ENCODE measurements at places on chromosomes 1 and 21.

DNA sequence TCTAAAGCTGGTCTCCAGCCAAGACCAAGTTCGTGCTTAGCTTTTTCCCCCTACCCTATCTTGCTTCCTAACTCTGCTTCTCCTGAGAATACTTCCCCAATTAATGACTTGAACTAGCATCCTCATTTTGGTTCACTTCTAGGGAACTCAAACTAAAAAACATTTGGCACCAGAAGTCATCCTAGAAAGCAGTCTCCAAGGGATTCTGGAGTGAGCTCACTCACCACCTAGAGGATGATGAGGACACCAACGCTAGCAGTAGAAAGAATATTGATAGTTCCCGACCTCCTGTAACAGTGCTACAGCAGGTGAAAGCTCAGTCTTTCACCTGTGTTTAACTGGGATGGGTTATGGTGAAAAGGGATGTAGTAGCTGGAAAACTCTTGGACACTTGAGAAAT, 4.7 kb upstream of the PSMB2 start:
- no peak for DNase-seq

DNA sequence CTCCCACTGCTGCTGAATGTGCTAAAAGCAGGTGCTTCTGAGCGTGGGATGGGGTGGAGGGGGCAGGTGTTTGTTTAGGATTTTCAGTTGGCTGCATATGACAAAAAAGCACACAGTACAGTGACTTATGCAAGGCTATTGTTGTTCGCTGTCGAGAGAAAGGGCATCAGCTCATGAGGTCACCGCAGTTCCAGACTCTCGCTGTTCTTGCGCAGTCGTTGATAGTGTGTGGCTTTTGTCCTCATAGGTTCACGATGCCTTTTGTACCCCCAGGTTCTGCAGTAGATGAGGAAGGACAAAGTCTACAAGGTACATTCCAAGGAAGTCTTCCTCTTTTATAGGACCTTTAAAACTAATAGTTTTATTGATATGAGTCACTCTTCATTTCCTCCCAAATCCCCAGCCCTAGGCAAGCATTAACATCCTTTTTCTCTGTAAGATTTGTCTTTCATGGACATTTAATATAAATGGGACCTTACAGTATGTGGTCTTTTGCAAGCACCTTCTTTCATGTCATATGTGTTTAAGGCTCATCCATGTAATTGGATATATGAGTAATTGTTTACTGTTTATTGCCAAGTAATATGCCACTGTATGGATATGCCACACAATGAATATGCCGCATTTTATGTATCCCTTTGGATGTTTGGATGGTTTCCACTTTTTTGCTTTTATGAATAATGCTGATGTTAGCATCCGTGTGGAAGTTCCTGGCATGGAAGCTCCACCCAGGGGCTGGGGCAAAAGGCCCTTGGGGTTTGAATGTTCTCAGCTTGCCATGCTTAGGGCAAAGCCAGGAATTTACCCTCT, 14.5 kb upstream of the NLRP3 start:
- no peak for DNase-seq

GRCh38 chr1:210298936-210299335, 29.8 kb upstream of the HHAT start:
- DNase-seq = no peak

DNA sequence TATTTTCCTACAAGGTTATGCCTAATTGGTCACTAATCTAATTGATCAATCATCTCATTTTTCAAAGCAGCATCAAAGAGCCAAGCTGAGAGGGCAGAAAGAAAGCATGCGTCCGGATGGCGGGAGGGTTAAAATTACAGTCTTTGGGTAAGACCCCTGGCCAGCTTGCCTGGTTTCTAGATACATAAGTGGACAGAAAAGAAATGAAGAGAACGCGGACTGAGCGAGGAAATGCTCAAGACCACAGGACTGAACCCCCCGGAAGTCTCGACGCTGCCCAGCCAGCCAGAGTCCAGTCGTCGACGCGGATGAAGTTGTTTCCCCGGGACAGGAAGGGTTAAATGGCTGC, 297.2 kb downstream of the OMA1 start:
- DNase-seq = no peak

GRCh38 chr1:65064981-65065380, 83.0 kb upstream of the AK4 start:
- DNase-seq = no peak

- no peak for DNase-seq
Observed at GRCh38 chr21:44718571-44718970, 7.2 kb upstream of the TSPEAR start.

- DNase-seq = no peak
Observed at GRCh38 chr1:74748960-74749359, 16.0 kb downstream of the TYW3 start.

GRCh38 chr1:212959266-212960220, 9.2 kb downstream of the VASH2 start:
- no peak for DNase-seq

DNA sequence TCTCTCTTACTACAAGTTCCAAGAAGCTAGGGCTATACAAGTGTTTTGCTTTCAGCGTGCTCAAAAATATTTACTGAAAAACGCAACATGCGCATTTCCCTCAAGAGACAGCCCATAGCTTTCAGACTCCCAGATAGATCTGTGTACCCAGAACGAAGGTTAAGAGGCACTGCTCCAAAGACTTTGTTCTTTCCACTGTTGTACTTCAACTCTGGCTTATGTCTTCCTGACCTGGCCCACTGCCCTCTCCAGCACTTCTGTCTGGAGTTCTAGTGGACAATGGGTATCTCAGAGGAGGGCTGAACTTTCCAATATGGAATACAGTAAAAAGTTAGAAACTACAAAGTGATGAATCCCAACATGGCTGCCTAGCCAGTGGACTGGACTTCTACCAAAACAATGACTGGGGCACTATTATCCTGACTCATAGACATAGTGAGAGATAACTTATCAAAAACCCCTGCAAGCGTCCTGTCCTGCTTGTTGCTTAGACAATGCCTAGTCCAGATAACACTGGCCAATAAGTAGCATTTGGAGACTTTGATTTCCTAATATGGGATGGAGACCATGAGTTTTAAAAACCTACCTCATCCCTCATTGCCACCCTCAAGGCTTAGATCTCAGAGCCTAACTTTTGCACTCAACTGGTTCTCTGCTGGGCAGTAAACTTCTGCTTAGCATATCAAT, 8.8 kb upstream of the ADAR start:
- DNase-seq = no peak

- no peak for DNase-seq
Observed at GRCh38 chr1:212179394-212180076, 105.7 kb upstream of the PPP2R5A start.

DNA sequence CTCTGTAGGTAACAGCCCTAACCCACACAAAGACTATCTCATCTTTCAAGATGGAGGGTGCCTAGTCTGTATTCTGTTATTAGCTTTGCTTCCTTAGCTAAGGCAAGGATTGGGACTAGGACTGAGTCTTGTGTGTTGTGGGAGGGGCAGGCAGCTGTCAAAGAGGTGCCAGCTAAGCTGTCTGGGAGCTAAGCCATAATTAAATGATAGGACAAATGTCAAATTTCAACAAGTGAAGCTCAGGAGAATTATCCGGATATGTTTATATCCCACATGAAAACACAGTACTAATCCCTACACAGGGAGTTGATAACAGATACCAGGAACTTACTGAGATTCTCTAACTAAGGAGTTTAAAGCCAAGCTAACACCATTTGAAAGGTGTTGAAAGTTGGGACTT, 70.5 kb upstream of the NGF start:
- no peak for DNase-seq

GRCh38 chr1:214685906-214686305, 82.9 kb downstream of the CENPF start:
- DNase-seq = no peak

DNA sequence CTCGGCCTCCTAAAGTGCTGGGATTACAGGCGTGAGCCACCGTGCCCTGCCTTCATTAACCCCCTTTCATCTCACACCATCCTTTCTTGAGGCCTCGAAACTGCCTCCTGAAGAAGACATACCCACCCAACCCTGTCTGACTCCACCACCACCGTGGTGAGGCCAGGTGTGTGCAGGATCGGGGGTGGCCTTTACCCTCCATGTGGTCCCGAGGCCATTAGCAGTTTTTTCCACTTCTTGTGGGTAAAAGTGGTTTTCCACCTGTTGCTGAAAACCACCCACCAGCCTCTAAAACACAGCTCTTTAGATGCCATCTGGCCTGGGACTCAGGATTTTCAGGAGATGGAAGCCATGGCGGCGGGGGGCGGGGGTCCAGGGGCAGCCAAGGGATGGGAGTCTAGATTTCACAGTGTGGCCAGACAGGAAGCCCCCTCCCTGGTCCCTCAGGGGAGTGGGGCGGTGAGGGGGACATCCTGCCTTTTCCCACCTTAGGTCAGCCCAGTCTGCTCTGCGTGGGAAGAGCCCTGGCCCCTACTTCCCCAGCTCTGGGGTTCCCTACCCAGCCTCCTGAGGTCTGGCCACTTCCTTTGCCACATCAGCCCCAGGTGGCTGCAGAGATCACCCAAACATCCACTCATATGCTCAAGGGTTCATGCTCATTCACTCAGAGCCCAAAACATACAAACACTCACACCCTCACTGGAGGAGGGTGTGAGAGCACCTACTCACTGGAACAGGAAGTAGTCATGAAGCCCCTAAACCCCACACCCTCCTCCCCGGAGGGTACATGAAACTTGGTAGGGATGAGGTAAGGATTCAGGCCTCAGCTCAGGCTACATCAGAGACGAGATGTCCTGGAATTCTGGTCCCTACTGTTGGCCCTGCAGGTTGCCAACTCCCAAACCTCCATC, 2.3 kb downstream of the FGR start:
- no peak for DNase-seq

GRCh38 chr21:43306911-43307676, 119.8 kb downstream of the SIK1 start:
- DNase-seq = no peak

DNA sequence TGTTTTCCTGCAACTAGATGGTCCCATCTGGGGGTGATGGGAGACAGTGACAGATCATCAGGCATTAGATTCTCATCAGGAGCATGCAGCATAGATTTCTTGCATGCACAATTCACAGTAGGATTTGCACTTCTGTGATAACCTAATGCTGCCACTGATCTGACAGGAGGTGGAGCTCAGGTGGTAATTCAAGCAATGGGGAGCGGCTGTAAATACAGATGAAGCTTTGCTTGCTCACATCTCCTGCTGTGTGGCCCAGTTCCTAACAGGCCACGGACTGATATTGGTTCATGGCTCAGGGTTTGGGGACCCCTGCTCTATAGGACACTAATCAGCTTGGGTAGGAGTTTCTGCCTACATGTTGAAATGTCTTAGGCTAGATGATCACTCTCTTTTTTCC, 320.0 kb downstream of the PRDM2 start:
- DNase-seq = no peak

GRCh38 chr21:45029298-45029947, 45.0 kb upstream of the ADARB1 start:
- no peak for DNase-seq

DNA sequence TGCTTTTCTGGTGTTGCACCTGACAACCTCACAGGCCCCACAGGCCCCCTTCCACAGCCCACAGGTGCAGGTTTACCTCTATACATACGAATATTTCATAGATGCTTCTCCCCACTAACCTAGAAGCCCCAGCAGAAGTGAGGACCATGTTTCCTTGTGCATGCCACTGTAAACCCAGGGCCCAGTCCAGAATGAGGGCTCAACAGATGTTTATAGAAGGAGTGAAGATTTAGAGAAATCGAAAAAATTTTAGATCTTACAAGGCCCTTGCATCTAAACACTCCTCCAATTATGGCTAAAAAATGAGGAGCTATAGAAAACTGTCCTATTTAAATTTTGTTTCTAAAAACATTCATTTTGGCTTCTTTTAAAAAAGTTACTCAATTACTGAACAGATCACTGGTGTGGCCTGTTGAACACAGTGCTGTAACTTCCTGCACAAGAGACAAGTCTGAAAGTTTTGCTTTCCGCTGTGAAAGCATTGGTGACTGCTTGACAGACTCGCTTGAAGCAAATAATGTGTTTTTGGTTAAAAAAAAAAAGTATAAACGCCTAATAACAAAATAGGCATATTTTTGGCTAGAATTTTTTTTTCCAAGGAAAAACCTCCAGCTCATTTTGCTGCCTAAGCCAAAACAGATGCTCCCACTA, 1.2 kb downstream of the ABCB10 start:
- DNase-seq = no peak

- DNase-seq = no peak
Observed at GRCh38 chr1:106435269-106435668, 621.2 kb upstream of the PRMT6 start.

DNA sequence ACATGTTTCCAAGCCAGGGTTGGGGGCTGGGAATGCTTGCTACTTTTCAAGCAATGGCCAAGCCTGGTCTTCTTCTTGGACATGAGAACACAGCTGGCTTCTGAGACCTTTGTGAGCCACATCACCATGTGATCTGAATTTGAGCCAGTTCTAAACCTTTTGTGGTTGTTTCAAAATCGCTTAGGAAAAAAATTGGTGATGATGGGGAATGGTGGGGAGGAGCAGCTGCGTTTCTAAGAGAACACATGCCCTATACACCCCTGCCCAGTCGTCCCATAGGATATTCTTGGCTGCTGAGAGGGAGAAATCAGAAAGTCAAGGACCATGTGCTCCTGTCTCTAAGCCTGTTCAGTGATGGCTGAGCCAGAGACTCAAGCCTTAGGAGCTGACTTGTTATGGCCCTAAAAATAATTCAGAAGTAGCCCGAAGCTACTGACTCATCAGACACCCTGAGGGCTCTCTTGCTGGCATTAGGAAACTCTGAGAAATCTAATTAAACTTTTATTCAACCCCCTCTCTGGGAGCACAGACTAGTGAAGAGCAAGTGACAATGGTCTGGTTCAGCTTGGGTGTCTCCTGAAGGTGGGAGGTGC, 30.5 kb downstream of the CCDC185 start:
- no peak for DNase-seq

- DNase-seq = no peak
Observed at GRCh38 chr1:27622828-27623227, 12.2 kb downstream of the FGR start.

DNA sequence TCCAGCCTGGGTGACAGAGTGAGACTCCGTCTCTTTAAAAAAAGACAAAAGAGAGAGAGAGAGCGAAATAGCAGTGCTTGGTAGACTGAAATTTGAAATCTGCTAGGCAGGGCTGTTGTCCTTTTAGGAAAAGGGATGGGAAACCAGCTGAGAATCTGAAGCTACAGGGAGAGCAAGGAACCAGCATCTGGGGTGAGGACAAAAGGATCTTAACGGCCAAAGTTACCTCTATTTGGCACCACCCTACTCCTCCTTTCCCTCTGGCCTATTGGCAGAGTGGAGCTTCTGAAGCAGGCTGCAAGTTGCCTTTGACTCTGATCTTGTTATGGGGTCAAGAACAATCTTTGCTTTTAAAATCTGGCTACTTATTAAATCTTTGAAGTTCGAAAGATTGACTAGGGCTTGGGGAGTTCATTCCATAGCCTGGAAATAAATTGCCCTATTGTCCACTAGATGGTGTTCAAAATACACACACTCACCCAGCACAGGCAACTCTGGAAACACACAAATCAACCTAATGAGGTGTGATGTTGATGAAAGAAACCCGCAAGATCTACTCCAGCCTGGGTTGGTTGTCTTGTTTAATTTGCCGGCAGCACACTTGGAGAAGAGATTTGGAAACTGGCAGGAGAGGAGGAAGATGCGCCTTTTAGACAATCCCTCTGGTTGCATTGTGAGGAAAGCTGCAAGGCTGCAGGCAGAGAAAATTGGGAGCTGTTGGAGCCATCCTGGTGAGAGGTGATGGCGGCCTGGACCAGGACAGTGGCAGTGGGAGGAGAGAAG, 16.5 kb upstream of the PARP1 start:
- no peak for DNase-seq

GRCh38 chr21:33395891-33396331, 7.3 kb upstream of the IFNGR2 start:
- no peak for DNase-seq

All from central memory CD8-positive, alpha-beta T cell (primary cell).